ENCODE measurements at places on chromosomes 11 and 22.

DNA sequence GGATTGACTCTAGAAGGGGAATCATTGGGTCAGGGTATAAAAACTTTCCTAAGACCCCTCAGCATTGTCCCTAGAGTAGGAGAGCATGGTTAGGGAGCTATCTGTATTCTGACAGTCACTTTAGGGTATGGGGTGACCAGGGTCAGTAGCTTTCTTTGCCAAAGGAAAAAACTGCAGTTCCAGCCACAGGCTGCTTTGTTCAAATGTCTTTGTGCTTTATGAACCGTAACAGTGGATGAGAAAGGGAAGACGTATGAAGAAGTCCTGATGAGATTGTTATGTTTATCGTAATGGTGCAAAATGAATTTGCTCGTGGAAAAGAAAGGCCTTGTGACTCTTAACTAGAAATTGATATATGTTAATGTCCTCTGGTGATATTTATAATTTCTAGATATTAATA is 30.0 kb downstream of the CYB5R2 start:
- no peak for DNase-seq

GRCh38 chr11:45171550-45171949 is 25.1 kb downstream of the PRDM11 start:
- no peak for DNase-seq

GRCh38 chr22:38952281-38952993 is 5.0 kb upstream of the APOBEC3A start:
- no peak for DNase-seq

- no peak for DNase-seq
Measured at GRCh38 chr11:58070585-58070984, 39.8 kb downstream of the OR6Q1 start.

DNA sequence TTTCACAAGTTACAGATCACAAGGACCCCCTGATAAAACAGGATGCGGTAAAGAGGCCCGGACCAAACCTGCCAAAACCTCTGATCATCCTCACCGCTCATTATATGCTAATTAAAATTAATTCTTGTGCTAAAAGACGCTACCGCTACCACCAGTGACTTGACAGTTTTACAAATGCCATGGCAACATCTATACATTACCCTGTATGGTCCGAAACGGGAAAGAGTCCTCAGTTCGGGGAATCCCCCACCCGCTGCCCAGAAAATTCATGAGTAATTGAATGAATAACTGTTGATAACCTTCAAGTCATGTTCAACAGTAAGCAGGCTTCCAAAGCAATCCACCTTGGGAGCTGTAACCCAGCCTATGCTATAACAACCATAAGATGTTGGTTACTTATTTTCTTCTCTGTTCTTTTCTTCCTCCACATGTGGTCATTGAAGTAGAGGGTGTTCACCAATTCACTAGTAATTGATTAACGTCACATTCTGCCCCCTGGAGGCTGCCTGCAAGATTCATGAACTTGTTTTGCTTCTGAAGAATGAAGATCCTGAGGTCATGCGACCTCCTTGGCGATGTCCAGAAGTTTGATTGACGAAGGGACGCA is 20.6 kb downstream of the APOBEC3H start:
- DNase-seq: peak; percentile 37

DNA sequence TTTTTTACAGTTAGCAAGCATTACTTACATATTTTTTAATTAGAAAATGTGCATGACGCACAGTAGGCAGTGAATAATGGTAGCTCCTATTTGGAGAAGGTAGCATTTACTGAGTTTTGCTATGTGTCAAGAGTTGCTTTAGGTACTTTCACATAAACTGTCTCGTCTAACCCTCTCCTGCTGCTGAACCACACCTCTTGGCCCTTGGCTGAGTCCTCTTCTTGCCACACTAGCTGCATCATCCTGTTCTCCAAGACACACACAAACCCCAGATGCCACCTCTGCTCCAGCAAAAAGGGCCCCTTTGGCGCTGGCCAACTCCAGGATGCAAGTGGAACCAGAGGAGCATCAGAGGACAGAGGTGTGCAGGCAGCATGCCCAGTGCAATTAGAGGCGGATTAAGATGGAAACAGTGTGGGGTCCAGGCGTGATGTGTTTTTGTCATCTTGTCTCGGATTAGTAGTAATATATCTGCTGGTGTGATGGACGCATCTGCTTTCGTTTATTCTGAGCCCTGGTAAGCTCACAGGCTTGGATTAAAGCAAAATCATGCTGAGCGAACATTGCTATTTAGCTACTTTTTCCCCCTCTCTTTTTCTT is 367.0 kb upstream of the CADM1 start:
- DNase-seq: no peak

GRCh38 chr22:35835998-35836691 is 118.5 kb downstream of the APOL5 start:
- no peak for DNase-seq

DNA sequence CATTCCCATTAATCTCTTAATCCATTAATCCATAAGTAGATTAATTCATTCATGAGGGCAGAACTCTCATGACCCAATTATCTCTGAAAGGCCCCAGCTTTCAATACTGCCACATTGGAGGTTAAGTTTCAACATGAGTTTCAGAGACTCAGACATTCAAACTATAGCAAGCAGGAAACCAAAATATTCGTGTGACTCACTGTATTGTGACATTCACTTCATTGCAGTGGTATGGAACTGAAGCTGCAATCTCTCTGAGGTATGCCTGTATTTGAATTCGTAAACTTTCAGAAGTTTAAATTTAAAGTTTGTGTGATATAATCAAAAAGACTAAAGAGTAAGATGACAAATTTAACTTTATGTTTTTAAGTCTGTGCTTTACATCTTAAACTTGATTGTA is 2.9 kb upstream of the OR52J3 start:
- DNase-seq: no peak

- DNase-seq: no peak
Measured at GRCh38 chr11:120432056-120433018, 79.2 kb upstream of the GRIK4 start.

GRCh38 chr11:55854704-55855103 is 16.2 kb downstream of the OR5D16 start:
- no peak for DNase-seq

GRCh38 chr22:19680287-19680881 is 33.9 kb upstream of the SEPTIN5 start:
- no peak for DNase-seq

- DNase-seq: no peak
Measured at GRCh38 chr11:3958281-3958680, 102.8 kb downstream of the STIM1 start.

DNA sequence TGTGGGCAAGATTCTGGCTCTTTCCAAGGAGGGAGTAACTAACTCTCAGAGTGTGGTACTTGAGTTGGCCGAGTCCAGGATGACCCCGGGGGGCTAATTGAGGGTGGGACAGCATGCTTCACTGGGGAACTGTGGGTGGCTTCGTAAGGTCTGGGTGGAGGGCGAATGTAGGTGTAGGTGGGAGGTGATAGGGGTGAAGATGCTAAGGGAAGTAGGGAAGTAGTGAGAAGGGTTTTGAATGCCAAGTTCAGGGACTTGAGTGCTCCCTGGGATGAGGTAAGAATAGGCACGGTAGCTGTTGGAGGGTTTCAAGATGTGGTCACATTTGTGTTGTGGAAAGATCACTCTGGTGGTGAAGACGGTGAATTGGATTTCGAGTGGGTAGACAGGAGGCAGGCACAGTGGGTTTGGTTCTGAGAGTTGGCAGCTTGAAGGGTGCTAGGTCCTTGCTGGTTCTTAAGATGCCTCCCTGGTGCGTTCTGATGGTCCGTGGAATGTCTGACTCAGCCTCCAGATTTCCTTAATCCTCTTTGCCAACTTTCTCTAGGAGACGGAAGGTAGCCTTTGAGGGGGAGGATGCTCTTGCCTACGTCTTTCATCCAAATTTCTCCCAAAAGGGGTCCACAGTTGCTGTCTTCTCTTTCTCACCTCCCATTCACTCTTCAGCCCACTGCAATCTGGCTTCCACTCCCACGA is 2.5 kb upstream of the DNAL4 start:
- no peak for DNase-seq

DNA sequence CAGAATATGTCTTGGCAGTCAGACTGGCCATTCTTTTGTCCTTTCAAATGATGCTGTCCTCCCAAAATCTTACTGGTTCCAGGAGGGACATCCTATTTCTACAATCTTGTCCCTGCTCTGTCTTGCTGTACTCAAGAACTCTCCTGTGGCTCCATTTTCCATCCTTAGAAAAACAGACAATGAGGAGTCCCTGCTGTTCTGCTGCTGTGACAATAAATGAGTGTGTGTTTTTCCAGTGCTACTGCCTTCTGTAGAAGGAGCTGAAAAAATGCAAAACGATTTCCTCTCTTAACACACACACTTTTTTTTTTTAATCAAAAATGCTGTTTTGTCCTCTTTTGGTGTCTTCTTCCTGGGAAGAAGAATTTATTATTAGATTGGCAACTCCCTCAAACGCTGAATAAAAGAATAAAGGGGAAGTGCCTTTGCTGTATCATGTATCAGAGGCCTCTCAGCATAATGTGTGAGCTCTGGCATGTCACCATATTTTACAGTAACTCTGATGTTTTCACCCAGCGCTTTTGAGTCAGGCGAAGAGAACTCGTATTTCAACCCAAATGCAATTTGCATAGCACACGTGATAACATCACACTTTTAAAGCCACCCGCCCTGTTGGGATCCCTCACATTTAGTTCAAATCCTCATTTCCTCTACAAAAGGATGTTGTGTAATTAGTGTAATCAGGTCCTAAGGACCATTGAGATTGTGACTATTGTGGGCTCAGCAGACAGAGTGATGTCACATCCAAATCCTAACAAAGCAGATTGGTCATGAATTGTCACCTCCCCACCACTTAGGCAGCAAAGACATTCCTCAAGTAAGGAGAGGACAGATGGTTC is 496.0 kb upstream of the LARGE1 start:
- DNase-seq: no peak

- no peak for DNase-seq
Measured at GRCh38 chr11:85810521-85810870, 445 bp downstream of the SYTL2 start.

DNA sequence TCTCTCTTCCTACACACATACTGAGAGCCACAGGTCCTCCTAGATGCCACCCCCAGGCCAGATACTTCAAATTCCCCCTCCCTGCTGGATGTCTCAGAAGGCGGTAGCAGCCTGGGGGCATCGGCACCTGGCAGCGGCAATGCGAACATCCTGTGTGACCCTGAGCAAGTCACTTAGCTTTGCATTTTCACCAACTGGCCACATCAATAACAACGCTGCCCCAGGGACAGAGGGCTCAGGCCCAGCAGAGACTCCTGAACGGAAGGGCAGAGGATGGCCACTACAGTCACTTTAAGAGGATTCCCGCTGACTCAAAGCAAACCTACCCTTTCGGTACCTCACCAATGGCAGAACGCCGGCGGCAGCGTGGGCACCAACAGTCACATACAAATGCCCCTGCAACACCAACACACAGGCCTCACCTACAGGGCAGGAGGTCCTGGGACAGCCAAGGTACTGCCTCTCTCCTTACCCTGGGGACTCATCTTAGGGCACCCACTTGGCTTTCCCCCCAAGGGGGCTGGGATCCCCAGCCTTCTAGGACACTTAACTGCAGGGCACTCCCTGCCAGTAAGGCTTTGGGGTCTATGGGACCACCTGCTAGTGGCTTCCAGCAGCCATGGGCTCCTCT is 1.6 kb downstream of the LMO1 start:
- no peak for DNase-seq

DNA sequence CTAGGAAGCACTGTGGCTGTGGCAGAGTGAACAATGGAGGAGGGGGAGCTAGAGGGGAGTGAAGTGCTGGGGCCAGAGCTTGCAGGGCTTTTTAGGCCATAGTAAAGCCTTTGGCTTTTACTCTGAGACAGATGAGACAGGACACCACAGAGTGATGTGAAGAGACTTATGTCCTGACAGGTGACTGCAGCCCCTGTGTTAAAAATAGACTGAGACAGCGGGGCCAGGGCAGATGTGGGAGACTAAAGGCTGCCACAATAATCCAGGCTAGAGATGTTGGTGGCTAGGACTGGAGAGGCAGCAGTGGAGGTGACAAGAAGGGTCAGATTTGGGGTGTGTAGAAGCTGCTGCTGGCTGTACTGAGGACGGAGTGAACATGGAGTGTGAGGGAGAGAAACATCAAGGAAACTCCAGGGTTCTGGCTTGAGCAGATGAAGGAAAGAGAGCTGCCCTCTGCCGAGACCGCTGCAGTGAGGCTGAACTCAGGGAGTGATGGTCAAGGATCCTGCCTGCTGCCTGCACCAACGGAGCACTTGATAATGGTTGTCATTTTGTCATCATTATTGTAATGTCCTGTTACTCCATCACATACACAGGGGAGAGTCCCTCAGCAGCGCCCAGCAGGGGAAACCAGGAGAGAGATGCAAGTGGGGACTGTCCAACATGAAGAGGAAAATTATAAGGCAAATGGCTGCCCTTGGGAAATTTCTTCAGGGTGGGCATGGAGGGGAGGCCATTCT is 27.4 kb downstream of the SLC43A1 start:
- DNase-seq: no peak

- DNase-seq: no peak
Measured at GRCh38 chr11:468493-468892, 18.4 kb downstream of the PTDSS2 start.

DNA sequence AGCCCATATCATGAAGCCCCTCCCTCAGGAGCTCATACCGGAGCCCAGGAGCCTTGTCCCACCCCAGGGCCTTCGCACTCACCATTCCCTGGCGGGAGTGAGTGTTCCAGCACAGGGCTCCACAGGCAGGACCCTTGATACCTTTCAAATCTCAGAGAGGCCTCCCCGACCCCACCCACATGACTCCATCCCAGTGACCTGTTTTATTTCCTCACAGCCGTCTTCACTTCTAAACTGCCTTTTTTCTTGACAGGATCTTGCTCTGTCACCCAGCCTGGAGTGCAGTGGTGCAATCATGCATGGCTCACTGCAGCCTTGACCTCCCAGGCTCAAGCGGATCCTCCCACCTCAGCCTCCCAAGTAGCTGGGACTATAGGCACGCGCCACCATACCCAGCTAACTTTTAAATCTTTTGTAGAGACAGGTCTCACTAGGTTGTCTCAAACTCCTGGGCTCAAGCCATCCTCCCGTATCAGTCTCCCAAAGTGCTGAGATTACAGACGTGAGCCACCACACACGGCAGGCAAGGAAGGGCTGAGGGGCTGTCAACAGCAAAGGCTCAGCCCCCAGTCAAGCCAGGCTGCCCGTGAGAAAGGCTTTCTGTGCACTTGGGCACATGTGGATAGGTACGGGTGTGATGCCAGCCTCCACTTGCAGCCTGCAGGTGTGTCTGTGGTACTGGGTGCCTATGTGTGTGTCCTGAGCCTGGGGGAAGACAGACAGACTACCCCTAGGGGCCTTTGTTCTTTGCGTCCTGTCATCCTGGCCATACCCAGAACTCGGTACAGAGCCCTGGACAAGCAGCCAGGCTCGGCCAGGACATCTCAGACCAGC is 9.3 kb downstream of the RPL3 start:
- no peak for DNase-seq

DNA sequence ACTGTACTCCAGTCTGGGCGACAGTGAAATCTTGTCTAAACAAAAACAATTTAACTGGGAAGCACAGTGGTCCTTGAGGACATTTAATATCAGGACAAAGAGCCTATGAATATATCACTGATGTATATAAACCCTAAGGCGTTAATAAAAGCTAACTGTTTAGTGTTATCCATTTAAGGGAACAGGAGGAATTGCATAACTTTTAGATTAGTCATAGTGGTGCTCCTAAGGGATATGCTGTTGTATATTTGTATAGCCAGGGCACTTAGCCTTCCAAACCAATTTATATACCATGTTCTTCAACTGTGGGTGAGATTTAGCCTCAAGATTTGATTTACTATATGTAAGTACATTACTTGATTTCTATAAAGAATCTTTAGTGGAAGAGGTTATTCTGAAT is 3.0 kb upstream of the CHEK1 start:
- DNase-seq: no peak

All from activated B cell treated with CpG ODN at 0.5 μM for 24 hours (primary cell).